ENCODE measurements at places on chromosomes 11 and 22.
A peak's percentile ranks its signal among the peaks of the same experiment; 100 is the strongest.

GRCh38 chr11:125743681-125744080 lies 2.4 kb upstream of the PATE1 start:
- DNase-seq, result no peak

GRCh38 chr22:30279046-30279788 lies 10.1 kb downstream of the CASTOR1 start:
- no peak for DNase-seq

- DNase-seq, result no peak
These were observed 183.7 kb upstream of the CADM1 start for GRCh38 chr11:115687934-115688333.

DNA sequence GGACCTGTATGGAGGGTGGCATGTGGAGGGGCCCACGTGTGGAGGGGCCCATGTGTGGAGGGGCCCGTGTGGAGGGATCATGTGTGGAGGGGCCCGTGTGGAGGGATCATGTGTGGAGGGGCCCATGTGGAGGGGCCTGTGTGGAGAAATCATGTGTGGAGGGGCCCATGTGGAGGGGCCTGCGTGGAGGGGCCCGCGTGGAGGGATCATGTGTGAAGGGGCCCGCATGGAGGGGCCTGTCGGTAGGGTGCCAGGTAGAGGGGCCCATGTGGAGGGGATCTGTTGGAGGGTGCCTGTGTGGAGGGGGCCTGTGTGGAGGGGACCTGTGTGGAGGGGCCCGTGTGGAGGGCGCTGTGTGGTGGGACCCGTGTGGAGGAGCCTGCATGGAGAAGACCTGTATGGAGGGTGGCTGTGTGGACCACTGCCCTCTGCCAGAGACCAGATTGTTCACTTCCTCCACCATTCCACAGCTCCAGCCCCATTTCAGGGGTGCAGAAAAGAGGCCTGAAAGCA lies 47.0 kb downstream of the IGLL5 start:
- DNase-seq, result no peak

GRCh38 chr11:65506772-65507505 lies 8.1 kb downstream of the MALAT1 start:
- DNase-seq, result no peak

DNA sequence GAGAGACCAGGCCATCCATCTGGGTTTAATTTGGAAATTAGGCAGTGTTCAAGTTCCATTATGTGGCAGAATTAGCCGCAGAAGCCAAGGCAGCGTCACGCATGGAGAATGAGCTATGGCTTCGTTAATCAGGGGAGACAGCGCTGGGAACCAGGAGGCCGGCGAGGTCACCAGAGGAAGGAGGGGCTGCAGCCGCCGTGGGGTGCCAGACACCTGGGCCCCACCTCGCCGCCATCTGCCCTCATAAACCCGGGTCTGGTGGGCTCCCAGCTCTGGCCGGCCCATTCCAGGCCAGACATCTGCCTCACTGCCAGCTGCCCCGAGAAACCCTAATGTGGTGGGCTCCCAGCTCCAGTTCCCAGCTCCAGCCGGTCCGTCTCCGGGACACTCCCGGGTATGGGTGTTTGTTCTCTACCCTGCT lies 676.9 kb downstream of the BRD1 start:
- DNase-seq, result no peak

- no peak for DNase-seq
These were observed 90.7 kb downstream of the FAM76B start for GRCh38 chr11:95698676-95699557.

- no peak for DNase-seq
These were observed 90.5 kb upstream of the ALX4 start for GRCh38 chr11:44400431-44400830.

DNA sequence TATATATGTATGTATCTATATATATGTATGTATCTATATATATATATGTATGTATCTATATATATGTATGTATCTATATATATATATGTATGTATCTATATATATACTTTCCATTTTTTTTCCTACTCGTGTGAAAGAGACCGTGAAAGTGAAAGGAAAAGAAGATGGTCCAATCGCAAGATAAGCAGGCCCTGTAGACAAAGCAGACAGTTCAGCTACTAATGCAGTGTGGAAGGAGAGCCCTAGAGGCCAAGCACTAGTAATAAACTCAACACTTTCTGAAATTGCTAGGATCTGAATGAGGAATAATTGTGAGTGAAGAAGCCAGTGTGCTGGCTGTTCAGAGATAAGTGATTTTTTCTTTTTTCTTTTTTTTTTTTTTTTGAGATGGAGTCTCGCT lies 47.2 kb downstream of the MCHR1 start:
- no peak for DNase-seq

DNA sequence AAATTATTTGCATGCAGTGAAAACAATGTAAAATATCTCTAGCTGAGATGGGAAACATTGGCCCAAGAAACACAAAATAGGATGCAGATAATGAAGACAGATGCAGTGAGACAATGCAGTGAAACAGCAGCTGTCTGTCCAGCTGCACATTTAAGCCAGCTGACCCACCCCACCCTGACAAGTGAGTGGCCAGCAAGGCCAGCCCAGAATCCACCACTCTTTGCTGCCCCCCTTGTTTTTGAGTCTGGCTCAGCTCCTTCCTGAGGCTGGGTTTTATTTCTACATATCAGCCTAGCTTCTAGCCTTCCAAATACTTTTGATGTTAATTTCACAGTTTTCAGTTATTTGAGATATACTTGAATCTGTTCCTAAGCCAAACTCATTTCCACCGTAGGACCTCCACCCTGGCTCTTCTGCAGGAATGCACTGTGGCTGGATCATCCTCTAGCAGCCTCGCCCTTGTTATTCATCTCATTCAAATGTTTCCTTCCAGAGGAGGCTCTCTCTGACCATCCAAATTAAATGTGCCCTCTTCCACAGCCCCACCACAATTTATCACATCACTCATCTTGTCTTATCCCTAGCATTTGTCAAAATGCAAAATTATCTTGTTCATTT lies 154.1 kb upstream of the POU2AF2 start:
- no peak for DNase-seq

DNA sequence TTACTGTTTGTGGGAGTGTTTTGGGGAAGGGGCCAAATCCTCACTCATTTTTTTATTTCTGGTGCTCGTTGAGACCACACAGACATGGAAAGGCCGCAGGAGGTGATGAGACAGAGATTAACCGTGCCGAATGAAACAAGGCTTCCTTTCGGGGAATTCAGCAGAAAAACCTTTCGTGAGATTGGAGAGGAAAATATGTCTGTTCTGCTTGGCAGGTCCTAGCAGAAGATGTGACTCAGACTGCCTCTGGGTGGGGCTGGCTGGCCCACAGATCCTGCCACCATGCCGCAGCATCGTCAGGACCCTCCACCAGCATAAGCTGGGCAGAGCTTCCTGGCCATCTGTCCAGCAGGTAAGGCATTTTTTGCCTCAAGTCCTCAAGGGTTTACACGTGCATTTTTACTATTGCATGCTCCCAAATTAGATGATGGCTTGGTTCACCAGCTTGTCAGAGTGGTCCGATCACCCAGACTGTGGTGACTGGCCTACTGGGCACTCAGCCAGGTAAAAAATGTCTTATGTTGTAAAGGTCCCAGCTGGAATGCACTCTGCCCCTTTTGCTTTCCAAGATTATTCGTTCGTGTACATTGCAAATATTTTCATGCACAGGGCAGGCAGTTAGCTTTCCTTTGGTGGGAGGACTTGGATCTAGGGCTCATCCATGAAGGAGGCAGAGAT lies 1.5 kb downstream of the DDB2 start:
- peak; percentile 69 for DNase-seq

GRCh38 chr11:61618978-61619377 lies 38.1 kb upstream of the SYT7 start:
- no peak for DNase-seq

DNA sequence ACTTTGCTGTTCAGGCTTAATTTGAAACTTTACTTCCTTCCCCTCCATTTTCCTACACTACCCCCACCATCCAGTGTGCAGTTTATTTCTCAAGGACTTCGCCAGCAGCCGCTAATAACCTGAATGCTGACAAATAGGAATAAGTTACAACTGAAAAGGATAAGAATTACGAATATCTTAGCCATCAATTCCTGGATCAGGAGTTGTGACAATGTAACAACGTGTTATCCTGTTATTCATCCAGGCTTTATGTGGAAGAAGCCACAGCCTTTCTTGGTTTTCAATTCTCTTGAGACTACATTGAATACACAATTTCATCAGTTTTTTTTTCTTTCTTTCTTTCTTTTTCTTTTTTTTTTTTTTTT lies 5.9 kb downstream of the HBG1 start:
- DNase-seq, result no peak

DNA sequence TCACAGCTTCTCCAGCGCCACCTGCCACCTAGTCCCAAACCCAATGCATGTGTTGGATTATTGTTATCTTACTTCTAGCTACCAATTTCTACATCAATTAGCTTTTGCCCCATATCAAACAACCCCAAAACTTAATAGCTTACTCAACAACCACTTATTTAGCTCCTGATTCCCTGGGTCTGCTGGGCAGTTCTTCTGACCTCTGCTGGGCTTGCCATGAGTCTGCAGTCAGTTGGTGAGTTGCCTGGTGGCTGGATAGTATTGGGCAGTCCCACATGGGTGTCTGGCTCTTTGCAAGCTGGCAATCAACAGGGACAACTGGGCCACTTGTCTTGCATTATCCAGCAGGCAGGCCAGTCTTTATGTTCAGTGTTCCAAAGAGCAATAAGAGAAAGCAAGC lies 13.6 kb upstream of the MS4A15 start:
- no peak for DNase-seq

- no peak for DNase-seq
These were observed 52.7 kb downstream of the USP47 start for GRCh38 chr11:11894486-11894885.

- DNase-seq, result no peak
These were observed 353.7 kb downstream of the INSC start for GRCh38 chr11:15468466-15468865.

- no peak for DNase-seq
These were observed 718.8 kb downstream of the CNTN5 start for GRCh38 chr11:99739464-99740089.

GRCh38 chr22:45948081-45948648 lies 28.8 kb downstream of the WNT7B start:
- no peak for DNase-seq

DNA sequence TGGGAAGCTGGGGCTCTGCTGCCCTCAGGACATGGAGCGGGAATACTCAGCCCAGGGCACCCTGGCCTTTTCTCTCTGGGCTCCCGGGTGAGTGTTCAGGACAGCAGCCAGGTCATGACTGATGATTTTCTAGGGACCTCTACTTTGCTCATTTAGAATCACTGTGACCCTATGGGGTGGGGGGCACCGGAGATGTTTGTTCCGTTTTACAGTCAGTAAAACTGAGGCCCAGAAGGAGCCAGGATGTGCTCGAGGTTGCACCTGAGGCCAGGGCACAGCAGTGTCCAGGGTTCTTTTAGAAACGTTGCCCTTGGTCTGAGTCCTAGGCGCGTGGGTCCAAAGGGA lies 48.1 kb downstream of the SMIM38 start:
- DNase-seq, result peak; percentile 31

DNA sequence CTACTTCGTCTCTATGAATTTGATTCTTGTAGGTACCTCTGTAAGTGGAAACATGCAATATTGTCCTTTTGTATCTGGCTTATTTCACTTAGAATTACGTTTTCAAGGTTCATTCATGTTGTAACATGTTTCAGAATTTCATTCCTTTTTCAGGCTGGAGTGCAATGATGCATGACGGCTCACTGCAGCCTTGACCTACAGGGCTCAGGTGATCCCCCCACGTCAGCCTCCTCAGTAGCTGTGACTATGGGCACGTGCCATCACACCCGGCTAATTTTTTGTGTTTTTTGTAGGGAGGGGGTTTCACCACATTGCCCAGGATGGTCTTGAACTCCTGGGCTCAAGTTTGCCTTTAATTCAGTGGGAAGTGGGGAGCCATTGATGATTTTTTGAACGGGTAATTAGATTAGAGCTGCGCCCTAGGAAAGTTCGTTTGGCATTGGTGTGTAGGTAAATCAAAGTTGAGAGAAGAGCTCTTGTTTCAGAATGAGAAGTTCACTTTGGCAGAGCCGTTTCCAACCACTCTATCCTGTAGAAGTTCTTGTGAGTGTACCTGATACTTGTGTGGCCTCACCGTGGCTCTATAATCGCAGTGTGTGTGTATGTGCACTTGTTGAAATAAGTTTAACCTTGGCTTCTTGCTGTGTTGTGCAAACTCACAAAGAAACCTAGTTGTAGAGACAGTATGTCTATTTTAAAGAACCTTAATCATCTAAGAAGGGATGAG lies 115.9 kb downstream of the NAV2 start:
- no peak for DNase-seq

GRCh38 chr11:85665733-85666132 lies 804 bp upstream of the CREBZF start:
- no peak for DNase-seq

DNA sequence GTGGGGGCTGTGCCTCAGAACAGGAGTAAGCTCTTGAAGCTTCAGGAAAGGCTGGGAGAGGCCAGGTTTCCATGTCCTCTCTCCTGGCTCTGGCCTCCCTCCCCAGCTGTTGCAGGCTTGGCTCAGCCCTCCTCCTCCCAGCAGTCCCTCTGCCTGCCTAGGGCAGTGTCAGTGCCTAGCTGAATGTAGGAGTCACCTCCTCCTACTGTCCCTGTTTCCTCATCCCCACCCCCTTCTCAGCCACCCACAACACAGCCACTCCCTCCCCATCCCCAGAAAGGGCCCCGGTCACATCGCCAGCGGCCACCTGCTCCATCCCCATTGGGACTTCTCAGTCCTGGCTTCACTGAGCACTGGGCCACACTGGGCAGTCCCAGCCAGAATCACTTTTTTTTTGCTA lies 2.9 kb upstream of the FBLN1 start:
- no peak for DNase-seq

DNA sequence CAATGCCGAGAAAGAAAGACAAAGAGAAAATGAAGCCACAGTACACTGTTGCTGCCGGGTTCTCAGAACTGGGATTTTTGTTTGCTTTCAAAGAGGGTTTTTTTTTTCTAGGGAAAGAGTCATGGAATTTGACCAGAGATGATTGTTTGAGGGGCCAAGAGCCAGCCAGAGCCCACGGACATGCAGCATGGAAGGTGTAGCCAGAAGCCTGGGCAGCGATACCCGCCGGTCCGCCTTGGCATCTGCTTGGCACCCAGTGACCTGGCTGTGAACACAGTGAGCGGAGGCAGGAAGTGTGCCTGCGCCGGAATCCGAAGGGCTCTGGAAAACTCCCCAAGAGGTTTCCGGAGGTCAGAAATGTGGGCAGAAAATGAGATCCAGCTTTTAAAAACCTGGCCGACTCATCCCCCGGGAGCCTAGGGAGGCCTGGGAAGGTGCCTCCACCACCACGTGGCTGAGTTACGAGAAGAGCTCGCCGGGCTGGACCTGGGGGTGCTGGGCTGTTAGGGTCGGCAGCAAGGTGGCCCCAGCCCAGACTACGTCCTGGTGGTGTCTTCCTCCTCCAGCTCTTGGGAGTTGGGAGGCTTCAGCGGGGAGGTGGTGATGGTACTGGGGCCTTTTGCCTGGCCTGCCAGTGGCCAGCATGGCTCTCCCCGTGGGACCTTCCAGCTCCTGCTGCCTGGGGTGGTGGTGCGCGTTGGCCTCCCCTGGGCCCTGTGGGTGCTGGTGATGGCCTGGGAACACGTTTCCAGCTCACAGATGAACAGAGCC lies 61.6 kb upstream of the PPARA start:
- no peak for DNase-seq

DNA sequence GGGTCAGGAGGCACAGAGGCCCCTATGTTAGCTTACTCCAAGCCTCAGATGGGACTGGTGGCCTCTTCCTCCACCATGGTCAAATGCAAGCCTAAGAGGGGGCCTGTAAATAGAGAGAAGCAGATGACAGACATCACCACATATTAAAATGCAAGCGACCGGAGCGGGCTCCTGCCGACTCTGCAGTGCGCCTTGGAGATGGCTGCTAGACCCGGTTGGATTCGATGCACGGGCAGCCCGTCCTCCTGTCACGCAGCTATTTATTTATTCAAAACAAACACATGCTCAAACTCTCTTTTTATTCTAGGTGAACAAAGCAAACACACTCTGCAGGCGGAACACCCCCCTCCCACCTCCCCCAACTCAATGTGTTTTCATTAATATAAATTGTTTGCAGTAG lies 208.0 kb downstream of the DSCAML1 start:
- no peak for DNase-seq
